ENCODE measurements at places on chromosomes 2 and 18.
A peak's percentile ranks its signal among the peaks of the same experiment; 100 is the strongest.

DNA sequence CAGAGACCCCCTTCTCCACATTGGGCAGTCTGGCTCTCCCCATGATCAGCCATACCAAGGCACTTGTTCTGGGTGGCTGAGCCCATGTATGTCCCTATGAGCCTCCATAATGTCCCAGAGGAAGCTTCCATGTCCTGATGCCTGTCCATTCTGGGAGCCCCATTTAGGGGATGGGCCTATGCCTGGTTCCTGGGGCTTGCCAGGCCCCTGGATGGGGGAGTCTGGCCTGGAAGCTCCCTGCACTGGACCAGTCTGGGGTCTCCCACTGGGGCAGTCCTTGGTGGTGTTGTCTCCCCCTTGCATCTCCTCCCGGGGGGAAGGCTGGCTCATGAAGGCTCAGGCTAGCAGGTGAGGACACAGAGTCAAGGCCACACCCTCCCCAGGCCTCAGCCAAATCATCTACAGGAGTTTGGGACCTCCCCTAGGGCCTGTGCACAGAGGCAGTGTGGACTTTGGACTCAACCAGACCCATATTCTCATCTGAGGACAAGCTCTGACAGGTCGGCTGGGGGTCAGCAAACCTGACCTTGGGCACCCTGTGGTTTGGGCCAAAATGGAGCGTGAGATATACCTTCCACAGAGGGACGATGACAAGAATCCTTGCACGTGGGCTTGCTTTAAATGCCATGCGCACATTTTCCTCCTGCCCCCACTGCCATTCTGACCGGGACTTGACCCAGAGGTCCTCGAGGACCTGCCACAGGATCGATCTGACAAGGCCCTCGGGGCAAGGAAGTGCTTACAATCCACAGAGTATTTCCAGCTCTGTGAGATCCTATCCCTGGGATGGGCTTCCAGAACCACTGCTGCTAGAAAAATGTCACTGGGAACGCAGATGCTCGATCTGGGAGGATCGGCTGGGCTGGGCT lies 38.8 kb downstream of the INHBB start:
- no peak for DNase-seq

DNA sequence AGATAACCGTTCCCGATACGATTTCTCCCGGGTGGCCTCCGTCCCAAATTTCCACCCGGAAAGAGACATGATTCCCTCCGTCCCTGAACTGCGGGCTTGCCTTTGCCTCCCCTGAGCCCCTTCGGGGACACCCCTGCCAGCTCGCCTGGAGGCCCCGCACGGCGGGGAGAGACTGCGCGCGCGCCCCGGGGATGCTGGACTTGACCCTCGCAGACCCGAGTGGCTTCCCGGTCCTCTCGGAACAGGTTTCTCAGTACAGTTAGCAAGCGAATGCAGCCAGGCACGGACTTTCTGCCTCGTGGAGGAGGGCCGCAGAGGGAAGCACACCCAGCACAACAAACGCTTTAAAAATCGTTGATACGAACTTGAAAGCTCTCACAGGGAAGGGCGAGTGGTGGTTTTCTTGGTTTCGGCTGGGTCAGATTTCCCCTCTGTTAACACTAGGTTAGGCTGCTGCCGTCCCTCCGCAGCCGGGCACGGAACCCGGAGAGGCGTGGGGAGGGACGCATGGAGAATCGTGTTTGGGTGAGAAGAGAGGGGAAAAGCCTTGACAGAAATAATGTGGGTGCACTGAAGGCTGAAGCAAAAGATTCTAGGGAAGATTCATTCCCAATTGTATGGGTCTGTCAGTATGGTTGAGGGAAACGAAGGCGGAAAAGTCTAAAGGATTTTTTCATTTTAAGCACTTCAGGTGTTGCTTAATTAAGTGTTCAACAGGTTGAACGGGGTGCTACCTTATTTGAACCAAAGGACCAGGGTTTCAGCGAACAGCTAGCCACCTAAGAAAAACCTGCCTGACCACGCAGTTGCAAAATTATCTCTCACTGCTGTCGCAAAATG lies 916 bp downstream of the TNFRSF11A start:
- peak; percentile 20 for DNase-seq

DNA sequence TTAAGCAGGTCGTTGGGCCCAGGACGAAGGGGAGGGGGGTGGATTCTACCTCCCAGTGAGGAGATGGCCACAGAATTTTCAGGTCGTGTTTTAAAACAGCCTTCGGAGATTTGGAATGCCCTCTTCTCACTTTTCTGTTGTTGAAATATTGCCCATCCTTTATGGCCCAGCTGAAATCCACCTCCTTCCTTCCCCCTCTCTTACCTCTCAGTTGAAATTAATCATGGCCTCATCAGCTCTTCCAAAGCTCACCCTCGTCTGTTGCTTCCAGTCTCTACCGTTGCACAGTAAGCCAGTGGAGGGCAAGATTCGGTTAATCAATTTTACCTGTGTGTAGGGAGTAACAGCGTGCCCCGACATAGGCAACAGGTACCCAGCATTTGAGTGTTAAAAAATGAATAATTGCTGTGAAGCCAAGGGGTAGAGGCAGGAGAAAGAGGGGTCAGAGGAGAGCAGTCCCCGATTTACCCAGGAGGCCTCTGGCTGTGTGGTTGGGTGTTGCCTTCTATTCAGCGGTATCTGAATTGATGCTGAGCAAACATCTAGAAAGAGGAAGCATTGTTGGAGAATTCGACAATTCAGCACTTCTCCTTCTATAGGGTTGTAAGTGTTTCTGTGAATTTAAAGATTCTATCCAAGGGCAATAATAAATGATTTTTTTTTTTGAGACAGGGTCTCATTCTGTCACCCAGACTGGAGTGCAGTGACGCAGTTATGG lies 8.6 kb upstream of the PDIA6 start:
- DNase-seq, result no peak

GRCh38 chr2:197516393-197516761 lies 511 bp downstream of the MOB4 start:
- no peak for DNase-seq

GRCh38 chr2:143930891-143931290 lies 589.0 kb downstream of the ZEB2 start:
- DNase-seq, result no peak

GRCh38 chr2:54559593-54560145 lies 103.5 kb downstream of the SPTBN1 start:
- no peak for DNase-seq

DNA sequence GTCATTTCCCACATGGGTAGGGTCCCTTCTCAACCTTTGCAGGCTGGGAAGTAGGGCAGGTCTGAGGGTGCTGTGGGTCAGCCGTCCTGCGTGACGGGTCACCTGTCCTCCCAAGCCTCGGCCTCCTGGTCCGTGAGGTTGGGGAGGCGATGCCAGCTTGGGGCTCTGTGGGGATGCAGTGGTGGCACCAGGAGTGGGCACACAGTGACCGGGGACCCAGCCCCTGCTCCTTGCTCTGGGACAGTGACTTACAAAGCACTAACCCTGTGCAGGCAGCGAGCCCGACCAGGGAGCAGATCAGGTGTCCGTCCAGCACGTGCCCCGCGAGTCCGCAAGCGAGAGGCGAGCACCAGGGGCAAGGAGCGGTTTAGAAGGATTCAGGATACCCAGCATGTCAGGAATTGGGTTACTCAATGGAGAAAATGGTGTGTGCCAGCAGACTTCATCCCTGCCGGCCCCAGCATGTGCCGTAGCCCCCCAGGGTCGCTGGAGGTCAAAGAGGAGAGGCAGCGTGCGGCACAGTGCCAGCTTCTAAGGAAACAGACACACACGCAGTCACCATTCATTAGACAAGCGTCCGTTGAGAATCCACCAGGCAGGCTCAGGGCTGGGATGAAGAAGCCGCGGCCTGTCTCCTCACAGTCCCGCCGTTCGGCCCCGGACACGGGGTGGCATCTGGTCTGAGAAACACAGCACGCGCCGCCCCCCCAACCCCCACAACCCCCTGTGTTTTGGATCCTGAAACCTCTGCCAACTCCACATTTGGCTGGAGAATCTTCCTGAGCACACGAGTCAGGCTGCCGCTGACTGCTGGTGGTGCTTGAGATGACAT lies 11.7 kb downstream of the COLEC11 start:
- no peak for DNase-seq

- DNase-seq, result no peak
These were observed 119.4 kb downstream of the PARD3B start for GRCh38 chr2:204664708-204665121.

GRCh38 chr2:223621901-223622300 lies 19.7 kb upstream of the SCG2 start:
- no peak for DNase-seq

All from stimulated activated CD4-positive, alpha-beta T cell treated with anti-CD3 and anti-CD28 coated beads, Interleukin-1b, Interleukin-23, amount 100 ng/mL, for 48 hours (primary cell).